ENCODE measurements at places on chromosomes 3 and 15.
A peak's percentile ranks its signal among the peaks of the same experiment; 100 is the strongest.

DNA sequence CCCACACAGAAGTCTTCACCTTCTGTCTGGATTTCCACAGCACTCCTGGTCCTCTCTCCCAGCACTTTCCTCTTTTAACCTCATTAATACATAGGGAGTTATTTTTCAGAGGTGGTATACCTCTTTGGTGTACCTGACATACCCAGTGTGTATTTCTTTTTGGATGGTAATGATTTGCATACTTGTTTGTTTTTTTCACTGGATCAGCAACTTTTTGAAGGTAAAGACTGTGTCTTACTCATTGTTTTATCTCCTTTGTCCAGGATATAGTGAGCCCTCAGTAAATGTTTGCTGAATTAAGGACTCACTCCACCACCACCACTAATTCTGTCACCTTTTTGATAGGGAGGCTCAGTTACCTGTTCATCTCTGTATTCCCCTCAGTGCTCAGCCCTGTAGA, 52.1 kb downstream of the SACM1L start:
- no peak for DNase-seq

DNA sequence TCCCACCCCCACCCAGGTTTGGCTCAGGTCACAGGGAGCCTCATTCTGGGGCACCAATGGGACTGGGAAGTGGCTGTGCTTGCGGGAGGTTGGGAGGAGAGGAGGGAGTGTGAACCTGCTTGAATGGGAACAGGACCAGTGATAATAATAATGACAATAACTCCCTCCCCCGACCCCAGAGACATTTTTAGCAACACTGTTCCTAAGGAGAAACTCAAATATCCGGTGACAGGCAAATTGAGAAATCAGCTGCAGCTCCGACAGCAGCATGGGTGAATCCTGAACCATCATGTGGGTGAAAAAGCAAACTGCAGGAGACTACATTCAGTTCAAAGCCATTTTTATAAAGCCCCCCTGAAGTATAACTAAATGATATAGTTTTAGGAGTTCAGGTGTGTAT, 11.6 kb upstream of the RPL29 start:
- DNase-seq, result no peak

- DNase-seq, result no peak
Observed at GRCh38 chr15:58650102-58650501, 99.4 kb downstream of the ADAM10 start.

DNA sequence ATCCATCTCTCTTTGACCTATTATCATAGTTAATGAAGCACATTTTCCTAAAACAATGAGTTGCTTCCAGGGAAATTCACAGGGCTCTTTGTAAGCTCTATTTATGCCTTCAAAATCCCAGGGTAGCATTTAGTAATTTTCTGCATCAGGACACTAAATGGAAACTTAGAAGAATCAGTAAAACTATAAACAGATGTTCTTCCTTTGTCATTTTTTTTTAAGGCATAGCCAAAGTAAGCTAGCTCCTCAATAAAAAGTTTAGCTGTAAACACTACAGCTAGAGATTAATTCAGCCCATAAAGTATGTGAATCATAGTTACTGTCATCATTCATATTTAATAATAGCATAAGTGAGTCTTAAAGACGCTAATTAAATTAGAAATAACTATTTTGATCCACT, 79.3 kb downstream of the RPL22L1 start:
- DNase-seq, result no peak

DNA sequence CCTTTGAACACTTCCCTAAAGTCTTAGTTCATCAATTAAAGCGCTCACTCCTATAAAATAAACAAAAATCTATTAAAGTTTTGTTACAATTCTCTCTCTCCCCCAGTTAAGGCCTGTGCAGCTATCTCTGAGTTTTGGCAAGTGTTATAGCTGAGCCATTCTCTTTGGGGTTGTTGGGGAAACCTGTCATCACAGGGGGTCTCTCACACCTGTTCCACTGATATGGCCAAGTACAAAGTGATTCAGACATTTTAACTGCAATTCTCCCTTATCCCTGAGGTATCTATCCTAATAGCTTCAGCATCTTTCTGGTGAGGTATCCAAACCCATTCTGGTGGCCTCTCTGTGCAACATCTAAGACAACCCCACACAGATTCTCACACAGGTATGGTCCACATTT, 116.4 kb downstream of the UNC13C start:
- DNase-seq, result no peak

GRCh38 chr15:98812716-98813446, 164.5 kb downstream of the IGF1R start:
- DNase-seq, result no peak

DNA sequence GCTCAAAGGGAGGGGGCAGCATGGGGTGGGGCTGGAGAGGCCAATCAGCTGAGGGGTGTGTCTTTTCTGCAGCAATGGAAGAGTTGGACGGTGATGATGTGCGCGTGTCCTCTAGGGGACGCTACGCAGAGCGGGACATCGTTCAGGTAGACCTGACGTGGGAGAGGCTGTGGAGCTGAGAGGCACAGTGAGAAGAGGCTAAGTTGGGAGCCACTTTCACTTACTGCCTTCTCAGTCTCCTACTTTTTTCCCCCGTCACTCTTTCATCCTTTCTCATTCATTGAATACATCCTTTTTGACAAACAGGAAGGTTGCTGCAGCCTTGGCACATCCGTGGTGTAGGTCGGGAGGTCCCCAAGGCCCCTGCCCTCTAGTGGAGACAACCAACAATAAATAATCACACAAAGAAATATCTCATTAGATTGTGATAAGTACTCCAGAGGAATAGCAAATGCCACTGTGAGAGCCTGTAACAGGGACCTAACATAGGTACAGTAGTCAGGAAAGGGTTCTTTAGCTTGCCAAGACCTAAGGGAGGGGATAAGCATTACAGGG, 4.4 kb upstream of the BRPF1 start:
- DNase-seq, result peak; percentile 63

DNA sequence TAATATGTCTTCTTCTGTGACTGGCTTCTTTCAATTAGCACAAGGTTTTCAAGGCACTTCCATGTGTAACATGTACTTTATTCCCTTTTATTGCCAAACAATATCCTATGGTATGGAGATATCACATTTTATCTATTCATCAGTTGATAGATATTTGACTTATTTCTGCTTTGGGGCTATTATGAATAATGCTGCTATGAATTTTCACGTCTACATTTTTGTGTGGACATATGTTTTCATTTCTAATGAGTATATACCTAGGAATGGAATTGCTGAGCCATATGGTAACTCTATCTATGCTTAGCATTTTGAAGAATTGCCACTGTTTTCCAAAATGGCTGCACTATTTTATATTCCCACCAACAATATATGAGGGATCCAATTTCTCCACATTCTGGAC, 3.6 kb upstream of the AGTR1 start:
- no peak for DNase-seq

DNA sequence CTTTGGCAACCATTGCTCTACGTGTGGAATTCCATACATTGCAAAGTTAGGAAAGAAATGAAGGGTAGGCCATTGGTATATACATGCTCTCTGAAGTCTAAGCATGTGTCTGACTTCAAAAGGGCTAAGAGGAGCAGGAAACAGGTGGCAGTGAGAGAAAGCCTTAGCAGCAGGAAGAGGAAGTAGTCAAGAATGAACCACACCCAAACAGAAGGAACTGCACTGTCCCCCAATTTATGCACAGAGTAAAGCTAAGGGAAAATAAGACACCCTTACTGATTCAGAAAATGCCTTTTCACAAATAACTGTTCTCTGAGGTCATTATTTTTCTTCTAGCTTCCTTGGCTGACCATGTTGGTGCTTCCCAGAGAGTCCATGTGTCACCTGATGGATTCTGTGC, 575.4 kb downstream of the NTRK3 start:
- no peak for DNase-seq

DNA sequence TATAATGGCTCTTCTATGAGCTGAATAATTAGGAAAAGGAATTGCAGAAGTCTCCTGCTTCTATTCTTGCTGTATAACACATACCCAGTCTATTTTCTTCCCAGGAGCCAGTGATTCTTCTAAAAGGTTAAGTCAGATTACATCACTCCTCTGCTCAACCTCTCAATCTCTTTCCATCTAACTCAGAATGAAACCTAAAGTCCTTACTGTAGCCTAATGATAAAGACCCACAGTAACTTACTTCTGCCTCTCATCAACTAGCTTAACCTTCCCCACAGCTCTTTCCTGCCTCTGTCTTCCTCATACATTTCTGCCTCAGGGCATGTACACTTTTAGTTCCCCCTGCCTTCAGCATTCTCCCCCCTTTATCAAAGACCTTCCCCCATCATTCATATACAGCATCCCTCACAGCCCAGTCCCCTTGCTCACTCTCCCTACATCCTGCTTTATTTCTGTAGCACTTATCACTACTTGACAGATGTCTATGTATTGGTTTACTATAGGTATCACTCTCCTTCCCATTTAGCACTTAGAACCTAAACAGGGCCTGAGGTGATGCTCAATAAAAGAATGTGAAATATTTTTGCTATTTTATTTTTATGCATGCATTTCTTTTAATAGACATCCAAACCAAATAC, 28.5 kb upstream of the CMTM6 start:
- DNase-seq, result no peak

DNA sequence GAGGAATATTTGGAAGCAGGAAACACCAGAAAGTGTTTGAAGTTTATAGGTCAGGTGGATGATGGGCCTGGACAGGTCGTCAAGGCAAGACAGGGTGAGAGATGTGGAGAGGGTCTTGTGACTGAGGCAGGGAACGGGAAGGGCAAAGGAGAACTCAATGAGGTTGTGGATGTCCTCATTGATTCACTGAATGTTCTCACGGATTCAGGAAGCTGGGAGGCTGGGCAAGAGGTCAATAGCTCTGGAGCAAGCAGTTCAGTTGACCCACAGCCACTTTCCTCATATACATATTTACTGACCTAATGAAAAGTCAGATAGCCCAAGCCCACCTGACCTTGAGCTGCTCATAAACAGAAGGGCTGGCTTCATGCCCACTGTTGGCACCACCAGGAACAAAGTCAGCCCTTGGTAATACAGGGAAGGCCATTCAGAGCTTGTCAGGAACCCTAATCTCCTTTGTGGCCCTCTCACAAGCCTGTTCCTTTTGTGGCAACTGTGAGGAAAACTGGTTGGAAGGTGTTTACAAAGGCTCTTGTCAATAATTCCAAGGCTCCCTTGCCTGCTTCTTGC, 31.6 kb downstream of the ARRDC4 start:
- DNase-seq, result no peak

- no peak for DNase-seq
Observed at GRCh38 chr3:182967218-182968204, 12.8 kb downstream of the DCUN1D1 start.

GRCh38 chr3:50028346-50028745, 60.4 kb upstream of the RBM5 start:
- DNase-seq, result no peak

GRCh38 chr3:58544541-58544940, 7.6 kb upstream of the ACOX2 start:
- no peak for DNase-seq

DNA sequence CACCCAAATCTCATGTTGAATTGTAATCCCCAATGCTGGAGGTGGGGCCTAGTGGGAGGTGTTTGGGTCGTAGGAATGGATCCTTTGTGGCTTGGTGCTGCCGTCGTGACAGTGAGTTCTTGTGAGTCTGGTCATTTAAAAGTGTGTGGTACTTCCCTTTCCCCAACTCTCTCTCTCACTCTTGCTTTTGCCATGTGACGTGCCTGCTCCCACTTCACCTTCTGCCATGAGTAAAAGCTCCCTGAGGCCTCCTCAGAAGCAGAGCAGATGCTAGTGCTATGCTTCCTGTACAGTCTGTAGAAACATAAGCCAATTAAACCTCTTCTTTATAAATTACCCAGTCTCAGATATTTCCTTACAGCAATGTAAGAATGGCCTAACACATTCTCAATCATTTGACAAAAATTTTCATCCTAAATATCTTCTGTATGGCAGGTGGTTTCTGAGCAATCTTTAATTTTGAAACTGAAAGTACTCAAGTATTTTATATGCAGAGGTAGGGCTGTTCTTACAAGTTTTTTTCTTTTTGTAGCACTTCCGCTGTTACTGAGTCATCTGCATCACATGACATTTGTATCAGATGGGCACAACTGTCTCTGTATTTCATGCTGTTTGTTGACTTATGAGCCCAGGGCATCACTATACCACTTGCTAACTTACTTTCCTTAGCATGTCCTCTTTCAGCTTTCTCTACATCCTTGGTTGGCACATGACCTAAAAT, 8.8 kb downstream of the RPL39L start:
- no peak for DNase-seq

GRCh38 chr15:101250873-101251829, 697 bp downstream of the CHSY1 start:
- DNase-seq, result peak; percentile 64
